ENCODE measurements at places on chromosomes 3 and 15.

DNA sequence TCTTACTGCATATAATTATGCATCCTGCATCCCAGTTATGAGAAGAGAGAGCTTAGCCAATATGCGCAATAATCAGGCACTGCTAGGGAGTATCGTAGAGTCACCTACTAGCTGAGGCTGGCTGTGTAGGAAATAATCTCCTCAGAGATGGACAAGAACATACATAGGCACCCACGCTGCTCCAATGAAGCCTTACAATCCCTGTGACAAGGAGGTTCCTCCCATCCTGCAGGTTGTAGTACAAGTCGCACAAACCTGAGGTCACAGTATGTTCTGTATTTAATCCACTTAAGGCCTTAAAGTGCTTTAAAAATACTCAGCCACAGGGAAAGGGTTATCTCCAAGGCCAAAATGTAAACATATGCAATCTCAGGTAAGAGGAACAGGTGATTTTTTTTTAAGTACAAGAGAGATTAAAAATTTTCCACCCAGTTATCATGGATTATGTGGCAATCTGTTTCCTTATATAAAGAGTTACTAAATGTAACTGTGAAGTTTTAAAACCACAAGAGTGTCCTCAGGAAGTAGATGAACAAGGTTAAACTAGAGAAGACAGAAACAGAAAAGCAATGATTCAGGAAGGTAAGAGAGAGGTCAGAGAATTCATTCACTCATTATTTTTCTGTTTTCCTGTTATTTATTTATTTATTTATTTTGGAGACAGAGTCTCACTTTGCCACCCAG, 7.5 kb upstream of the COLQ start:
- DNase-seq, result no peak

DNA sequence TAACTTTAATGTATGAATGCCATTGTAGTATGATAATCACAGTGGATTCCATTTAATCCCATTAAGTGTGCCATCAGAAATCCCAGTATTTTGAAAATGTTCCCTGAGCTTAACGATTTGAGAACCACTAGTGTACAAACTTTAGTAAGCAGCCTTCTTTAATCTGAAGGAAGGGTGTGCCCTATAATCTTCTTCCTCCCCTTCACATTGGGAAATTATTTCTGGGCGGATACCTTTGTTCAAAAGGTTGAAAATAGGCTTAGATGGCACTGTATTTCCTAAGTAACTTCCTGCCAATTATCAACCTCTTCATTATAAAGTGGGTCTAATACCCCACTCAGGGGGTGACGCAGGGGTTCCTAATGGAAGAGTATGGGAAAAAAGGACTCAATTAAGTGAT, 62.4 kb downstream of the GTPBP8 start:
- no peak for DNase-seq

DNA sequence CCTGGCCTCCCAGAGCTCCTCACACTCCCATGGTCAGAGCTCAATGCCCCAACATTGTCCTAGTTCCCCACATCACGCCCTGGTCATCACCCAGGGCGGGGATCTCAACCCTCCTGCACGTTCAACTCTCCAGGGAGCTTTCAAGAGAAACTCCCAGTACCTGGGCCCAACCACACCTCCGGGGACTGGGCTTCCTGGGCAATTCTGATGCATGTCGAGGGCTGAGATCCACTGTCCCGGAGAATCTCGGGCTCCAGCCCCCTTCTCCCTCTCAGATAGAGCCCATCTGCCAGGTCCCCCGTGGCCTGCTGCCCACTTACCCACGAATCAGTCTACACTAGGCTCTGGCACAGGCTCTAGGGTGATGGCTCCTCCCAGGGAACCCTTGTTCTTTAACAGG, 39.2 kb downstream of the UMPS start:
- DNase-seq, result no peak

DNA sequence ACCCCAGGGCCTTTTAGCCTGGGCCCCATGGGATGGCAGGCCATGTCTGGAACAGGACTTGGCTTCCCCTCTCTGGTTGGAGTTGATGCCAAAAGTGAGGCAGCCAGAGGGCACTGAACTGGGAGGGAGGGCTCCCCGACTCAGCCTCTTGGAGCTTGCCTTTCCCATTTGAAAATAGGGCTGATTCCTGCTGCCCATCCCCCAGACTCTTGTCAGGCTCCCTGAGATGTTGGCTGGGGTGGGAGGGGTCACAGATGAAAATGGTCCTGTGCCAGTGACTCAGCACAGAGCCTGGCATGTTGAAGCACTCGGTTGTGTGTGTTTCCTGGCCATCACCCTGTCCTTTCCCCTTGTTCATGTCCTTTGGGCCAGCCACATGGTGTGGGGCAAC, 6.6 kb downstream of the PPCDC start:
- DNase-seq, result no peak

DNA sequence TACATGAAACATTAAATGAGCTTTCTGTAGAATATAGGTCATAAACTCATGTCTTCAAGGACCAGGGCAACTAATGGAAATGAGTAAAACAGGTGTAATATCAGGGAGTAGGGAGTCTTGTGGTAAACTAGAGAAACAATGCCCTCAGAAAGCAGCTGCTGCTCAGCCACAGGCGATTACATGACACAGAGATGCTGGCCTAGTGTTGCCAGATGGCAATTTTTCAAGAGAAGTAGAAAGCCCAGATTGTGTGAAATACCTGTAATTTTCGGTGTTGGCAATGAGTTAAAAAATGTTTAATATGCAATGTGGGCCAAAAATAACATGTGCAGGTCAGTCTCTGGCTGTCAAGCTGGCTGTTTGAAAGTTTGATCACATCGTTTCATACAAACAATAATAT, 23.4 kb downstream of the NCEH1 start:
- no peak for DNase-seq

DNA sequence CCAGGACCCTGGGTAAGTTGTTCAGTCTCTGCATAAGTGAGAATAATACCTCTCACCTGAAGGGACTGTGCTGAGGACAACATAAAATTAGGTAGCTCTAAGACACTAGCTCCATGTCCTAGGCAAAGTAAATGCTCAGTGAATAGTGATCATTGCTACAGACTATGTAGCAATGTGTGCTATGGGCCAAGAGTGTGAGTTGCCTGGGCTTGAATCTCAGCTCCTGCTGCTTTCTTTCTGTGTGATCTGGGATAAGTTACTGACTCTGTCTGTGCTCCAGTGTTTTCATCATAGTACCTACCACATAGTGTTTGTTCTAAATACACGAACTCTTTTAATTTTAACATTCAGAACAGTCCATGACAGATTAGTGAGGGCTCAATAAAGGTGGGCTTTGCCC, 81.1 kb upstream of the MFGE8 start:
- no peak for DNase-seq

DNA sequence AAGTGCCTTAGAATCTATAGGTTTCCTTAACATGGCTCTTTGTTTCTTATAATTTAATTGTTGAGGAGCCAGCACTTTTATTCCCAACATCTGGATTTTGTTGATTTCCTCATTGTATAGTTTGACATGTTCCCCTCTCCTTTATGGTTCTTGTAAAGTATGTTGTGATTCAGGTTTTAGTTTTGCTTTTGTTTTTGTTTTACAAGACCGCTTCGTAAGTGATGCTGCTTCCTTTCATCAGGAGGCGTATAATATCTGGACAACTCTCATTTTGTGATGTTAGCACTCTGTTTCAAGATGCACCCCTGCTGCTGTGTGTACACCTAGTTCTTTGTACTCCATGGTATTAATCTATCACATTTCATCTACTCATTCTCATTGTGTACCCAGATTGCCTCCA, 48.7 kb downstream of the SLC49A4 start:
- DNase-seq, result no peak

- no peak for DNase-seq
Observed at GRCh38 chr3:121698476-121698875, 37.8 kb upstream of the HCLS1 start.

GRCh38 chr3:18390024-18390660, 35.0 kb downstream of the SATB1 start:
- no peak for DNase-seq

GRCh38 chr3:149792452-149793270, at the start of gene ANKUB1:
ANKUB1 (minus strand) TSS chr3:149792554; CDS start chr3:149792366, 188 bp downstream.
- DNase-seq, result no peak

- no peak for DNase-seq
Observed at GRCh38 chr15:60720493-60721256, 241.7 kb upstream of the ICE2 start.

- no peak for DNase-seq
Observed at GRCh38 chr3:69926385-69926784, 73.1 kb upstream of the SAMMSON start.

DNA sequence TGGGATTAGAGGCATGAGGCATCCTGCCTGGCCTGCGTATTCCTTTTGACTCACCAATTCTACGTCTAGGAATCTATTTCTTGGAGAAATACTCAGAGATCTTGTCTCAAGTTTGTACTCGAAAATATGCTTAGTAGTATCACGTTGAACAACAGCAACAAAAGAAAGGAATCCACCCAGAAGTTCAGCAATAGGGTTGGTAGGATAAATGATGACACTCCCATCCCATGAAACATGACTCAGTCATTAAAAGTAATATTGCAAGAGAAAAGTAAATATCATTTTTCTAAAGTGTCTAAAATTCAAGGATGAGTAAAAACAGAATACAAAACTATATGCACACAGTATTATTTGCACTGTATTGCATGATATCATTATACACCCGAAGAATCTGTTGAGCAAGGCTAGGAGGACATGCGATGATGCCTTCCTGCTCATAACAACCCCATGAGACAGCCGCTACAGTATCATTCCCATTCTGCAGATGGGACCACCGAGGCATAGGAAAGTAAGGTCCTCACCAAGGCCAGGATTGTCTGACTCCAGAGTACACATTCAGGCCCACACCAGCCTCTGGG, 61.5 kb downstream of the SLC6A1 start:
- no peak for DNase-seq

GRCh38 chr3:197807969-197808587, 17.0 kb downstream of the LRCH3 start:
- no peak for DNase-seq

GRCh38 chr3:189833996-189834395, 202.8 kb downstream of the TP63 start:
- no peak for DNase-seq

- DNase-seq, result no peak
Observed at GRCh38 chr15:83320404-83320803, 35.9 kb upstream of the BNC1 start.

- DNase-seq, result no peak
Observed at GRCh38 chr3:160447544-160447943, 2.0 kb downstream of the TRIM59 start.

GRCh38 chr15:29674661-29675533, 147.4 kb downstream of the TJP1 start:
- no peak for DNase-seq

- no peak for DNase-seq
Observed at GRCh38 chr15:93283854-93284253, 194.8 kb upstream of the RGMA start.

- no peak for DNase-seq
Observed at GRCh38 chr15:43105077-43105736, 631 bp downstream of the UBR1 start.

DNA sequence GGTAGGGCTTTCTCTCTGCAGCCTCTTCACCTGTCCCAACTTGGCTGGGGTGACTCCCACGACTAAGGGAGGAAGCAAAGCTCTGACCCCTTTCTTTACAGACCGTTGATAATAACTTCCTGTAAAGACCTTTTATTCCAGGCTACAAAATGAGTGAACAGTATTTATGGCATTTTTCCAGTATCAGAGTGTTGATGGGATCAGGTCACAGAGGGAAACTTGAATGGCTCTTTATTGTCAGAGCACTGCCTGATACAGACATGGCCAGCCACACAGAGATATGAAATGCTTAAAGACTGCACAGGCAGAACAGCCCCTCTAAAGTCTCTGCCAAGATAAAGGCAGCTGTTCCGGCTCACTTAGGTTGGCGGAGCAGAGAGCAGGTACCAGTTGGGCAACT, 1033.9 kb upstream of the NR2F2 start:
- DNase-seq, result no peak

- DNase-seq, result no peak
Observed at GRCh38 chr15:88894819-88895767, at the start of gene HAPLN3. HAPLN3 (minus strand) TSS chr15:88895544; CDS start chr15:88887298, 8,246 bp downstream.

- DNase-seq, result no peak
Observed at GRCh38 chr3:168997488-168997887, 666.0 kb downstream of the MECOM start.

DNA sequence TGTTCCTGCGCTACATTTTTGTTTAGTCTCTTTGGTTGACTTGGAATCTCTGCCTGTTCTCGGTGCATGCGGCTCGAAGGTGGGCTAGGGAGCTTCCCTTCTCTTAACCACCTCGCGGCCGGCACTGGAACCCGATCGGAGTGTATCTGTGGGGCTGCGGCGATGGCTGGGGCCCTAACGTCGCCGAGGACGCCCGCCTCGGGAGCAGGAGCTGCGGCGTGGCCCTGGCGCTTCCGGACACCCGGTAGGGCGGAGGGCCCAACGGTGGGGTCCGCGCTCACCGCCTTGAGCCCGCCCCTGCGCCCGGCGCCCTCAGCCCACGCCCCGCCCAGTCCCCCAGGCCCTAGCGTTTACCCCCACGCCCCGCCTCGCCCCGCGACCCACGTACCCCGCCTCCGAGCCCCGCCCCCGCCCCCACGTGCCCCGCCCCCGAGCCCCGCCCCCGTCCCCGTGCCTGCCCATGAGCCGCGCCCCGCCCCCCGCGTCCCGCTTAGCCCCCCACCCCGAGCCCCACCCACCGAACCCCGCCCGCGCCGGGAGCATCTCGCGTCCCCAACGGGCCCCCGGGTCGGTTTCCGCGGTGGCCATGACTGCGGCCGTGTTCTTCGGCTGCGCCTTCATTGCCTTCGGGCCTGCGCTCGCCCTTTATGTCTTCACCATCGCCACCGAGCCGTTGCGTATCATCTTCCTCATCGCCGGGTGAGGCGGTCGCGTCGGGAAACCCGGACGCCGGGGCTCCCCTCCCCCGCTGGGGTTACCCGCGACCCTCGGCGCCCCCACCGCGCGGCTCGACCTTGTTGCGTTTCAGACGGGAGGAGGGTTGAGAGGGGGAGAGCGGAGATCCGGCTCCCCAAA, at the start of gene APH1B:
Gene APH1B, plus strand, starts transcription at position 568 of the 855 bp plus-strand sequence. Its CDS starts 19 bp downstream, at position 587.
- DNase-seq, result peak; percentile 7

DNA sequence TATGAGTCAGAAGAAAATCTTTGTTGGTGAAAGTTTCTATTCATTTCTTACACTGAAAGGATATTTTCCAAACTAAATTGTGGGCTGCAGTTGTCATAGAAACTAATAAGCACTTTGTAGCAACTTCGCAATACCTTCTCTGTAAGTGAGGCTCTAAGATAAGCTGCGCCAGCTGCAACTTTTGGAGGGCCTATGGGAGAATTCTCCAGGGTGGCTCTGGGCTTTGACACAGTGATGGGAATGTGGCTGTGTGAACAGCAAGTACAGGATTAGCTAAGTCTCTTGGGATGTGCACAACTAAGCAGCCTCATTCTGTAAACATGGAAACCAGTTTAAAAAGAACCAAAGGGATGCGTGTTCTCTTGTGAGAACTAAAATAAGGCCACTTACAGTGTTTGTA, 124.6 kb upstream of the SGO1 start:
- DNase-seq, result no peak

DNA sequence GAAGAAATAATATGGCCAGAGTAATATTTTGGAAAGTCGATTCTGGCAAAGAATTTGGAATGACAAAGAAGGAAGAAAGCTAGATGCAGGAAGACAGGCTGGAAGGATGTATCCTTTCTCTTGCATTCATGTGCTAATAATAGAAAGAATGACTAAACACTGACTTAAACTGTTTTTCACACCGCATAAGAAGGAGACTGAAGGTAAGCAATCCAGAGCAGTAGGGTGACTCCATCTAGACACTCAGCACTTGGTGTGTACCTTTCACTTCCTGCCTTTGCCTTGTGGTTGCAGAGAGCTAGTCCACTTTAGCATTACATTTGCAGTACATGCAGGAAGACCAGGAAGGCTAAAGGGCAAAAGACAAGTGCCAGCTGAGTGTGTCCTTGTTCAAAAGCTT, 234.6 kb downstream of the RBMS3 start:
- no peak for DNase-seq
